Naive thymus-derived CD8-positive, alpha-beta T cell (primary cell): ENCODE measurements at places on chromosomes 3 and 15.

- H3K36me3 ChIP-seq: no peaks in the 10 kb centered on the region
- peaks cover 5% of the 10 kb centered on the region for H3K4me1 ChIP-seq
- H3K27ac ChIP-seq: peak within 1 kb of the TSS; percentile 57
These were observed at the start of gene SUSD5 for GRCh38 chr3:33218446-33219174. Gene SUSD5, minus strand, starts transcription at chr3:33218810. Its CDS starts 13 bp downstream, at chr3:33218797.

GRCh38 chr3:46646700-46647099, 34.4 kb downstream of the FAM240A start:
- H3K27me3 ChIP-seq: peaks cover 7% of the 10 kb centered on the region
- H3K36me3 ChIP-seq: no peaks in the 10 kb centered on the region
- no peaks in the 10 kb centered on the region for H3K4me1 ChIP-seq
- no peak for DNase-seq
- H3K27ac ChIP-seq: no peak overlapping the region
- no peak overlapping the region for H3K4me3 ChIP-seq

GRCh38 chr3:52245322-52246263, at the start of gene PPM1M:
Gene PPM1M, plus strand, starts transcription at chr3:52245759. Its CDS starts 66 bp downstream, at chr3:52245825.
- peak; percentile 59 for DNase-seq
- peak within 1 kb of the TSS; percentile 92 for H3K27ac ChIP-seq
- H3K36me3 ChIP-seq: peaks cover 35% of the 10 kb centered on the region
- peak within 1 kb of the TSS; percentile 85 for H3K4me3 ChIP-seq

- H3K36me3 ChIP-seq: peaks cover 2% of the 10 kb centered on the region
- peak; percentile 31 for DNase-seq
- no peak overlapping the region for H3K4me3 ChIP-seq
- peaks cover 15% of the 10 kb centered on the region for H3K4me1 ChIP-seq
These were observed 256.7 kb upstream of the KCNH8 start for GRCh38 chr3:18891641-18892040.

DNA sequence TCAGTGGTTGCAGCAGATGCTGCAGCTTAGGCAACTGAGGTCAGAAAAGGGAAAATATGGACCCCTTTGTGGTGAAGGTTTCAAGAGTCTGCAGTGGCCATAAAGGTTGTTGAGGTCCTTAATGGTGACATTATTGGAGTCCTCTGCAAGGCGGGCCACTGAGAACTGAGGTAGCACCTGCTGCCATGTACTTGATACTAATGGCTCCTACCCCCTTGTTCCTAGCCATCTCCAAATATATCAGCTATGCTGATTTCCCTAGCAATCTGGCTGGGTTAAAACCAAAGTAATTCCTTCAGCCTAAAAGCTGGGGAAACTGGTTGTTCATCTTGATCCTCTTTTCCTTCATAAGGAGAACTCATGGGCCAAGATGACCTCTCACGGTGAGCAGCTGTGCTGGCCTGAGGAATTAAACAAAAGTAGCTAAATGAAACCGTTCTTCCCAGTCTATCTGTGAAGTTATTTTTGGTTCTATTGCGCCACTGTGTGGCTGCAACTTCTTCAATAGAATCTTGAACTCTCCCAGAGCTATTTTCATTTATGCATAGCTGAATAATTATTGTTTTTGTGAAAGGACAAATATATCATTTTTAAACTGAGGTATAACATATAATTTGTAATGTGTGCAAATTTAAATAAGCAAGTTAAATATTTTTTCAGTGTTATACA, 76.1 kb upstream of the PLSCR4 start:
- no peak for DNase-seq
- H3K27ac ChIP-seq: no peak overlapping the region
- H3K4me3 ChIP-seq: no peak overlapping the region
- no peaks in the 10 kb centered on the region for H3K36me3 ChIP-seq

- H3K4me3 ChIP-seq: no peak overlapping the region
- DNase-seq: no peak
- H3K27ac ChIP-seq: no peak overlapping the region
These were observed 855.4 kb upstream of the ARPP21 start for GRCh38 chr3:34783876-34784275.

DNA sequence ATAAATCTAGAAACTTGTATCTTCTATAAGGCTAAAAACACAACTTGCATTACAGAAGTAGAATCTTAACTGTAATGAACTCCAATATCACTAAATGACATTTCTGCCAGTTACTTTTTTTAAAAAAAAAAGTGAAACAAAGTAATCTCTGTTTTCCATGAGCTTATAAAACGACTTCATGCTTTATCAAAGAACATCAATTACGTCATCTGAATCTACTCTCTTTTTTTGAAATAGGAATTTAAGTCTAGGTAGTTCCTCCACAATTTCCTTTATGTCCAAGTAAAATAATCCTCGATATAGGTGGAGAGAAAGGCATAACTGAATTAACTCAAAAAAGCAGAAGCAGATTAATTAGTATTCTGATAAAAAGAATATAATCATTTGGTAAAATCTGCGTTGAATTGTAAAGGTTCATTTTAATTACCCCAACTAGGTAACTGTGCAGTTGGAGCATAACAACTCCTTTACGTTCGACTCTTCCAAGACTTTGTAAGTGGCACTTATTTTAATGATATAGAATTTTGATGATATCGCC, 1.4 kb downstream of the UACA start:
- H3K4me3 ChIP-seq: peak overlapping the region; percentile 84
- H3K27ac ChIP-seq: no peak overlapping the region

DNA sequence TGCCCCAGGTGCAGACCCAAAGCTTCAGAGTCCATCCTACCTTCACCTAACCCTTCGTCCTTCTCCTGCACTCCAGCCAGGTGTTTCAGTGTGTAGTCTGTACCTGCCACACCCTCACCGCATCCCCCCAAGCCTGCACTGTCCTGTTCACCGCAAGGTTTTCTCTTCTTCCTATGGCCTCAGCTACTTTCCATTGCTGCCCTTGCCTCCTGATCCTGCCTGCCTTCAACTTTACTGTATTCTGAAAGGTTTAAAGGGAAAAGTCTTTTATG, 9.3 kb downstream of the GPR160 start:
- no peak overlapping the region for H3K27ac ChIP-seq
- H3K4me1 ChIP-seq: peaks cover 24% of the 10 kb centered on the region
- no peak for DNase-seq
- no peaks in the 10 kb centered on the region for H3K27me3 ChIP-seq
- peaks cover 3% of the 10 kb centered on the region for H3K36me3 ChIP-seq

DNA sequence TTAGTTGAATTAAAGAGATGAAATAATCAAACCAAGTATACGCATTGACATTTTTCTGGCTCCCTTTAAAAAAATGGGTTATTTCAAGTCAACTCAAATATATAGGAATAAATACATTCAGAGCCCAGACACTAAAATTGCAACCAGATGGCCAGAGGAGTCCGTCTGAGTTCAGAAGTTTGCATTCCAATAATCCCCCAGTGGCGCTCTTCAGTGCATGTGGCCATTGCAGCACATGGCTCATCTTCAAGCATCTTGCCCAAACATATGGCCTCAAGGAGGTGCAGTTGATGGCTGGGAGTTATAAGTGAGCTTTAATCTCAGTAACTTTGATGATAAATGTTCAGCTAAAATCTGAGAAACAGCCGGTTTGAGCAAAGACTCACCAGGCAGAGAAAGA, 295.8 kb upstream of the LRRN1 start:
- no peak overlapping the region for H3K27ac ChIP-seq
- peaks cover 7% of the 10 kb centered on the region for H3K27me3 ChIP-seq
- no peak for DNase-seq
- no peak overlapping the region for H3K4me3 ChIP-seq
- no peaks in the 10 kb centered on the region for H3K4me1 ChIP-seq
- H3K36me3 ChIP-seq: no peaks in the 10 kb centered on the region

- H3K27me3 ChIP-seq: peaks cover 30% of the 10 kb centered on the region
- H3K27ac ChIP-seq: no peak overlapping the region
- H3K4me3 ChIP-seq: no peak overlapping the region
- no peak for DNase-seq
- no peaks in the 10 kb centered on the region for H3K36me3 ChIP-seq
- peaks cover 16% of the 10 kb centered on the region for H3K4me1 ChIP-seq
These were observed 16.3 kb downstream of the RGMA start for GRCh38 chr15:93072411-93073394.

DNA sequence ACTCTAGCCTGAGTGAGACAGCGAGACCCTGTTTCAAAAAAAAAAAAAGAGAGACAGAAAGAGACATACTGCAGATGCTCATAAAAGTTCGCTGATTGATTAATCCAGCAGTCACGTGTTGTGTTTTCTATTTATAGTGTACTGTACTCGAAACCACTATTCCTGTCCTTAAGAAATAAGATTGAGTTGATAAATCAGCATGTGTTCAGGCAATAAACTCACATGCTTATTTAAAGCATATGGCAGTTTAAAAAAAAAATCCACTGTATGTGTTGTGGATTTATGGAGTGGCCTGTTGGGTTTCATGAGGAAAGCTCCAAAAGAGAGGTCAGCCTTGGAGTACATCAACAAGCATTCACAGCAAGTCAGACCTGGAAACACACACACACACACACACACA, 17.7 kb downstream of the RPL22L1 start:
- DNase-seq: no peak
- H3K36me3 ChIP-seq: no peaks in the 10 kb centered on the region
- H3K4me3 ChIP-seq: no peak overlapping the region
- no peak overlapping the region for H3K27ac ChIP-seq
- peaks cover 9% of the 10 kb centered on the region for H3K27me3 ChIP-seq

DNA sequence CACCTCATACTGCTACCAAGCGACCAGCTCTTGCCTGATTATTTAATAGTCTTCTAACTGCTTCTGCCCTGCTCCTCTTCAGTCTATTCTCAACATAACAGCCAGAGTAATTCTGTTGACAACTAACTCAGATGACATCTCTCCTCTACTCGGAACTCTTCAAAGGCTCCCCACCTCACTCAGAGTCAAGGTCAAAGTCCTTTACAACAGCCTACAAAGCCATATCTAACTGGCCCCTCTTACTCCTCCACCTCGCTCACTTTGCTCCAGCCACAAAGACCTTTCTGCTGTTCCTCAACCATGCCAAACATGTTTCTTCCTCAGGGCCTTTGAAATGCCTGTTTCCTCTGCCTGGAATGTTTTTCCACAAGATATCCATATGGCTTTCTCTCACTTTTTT, 43.6 kb downstream of the PIK3R4 start:
- no peaks in the 10 kb centered on the region for H3K4me1 ChIP-seq
- no peaks in the 10 kb centered on the region for H3K27me3 ChIP-seq
- DNase-seq: no peak
- no peak overlapping the region for H3K4me3 ChIP-seq
- no peak overlapping the region for H3K27ac ChIP-seq
- peaks cover 25% of the 10 kb centered on the region for H3K36me3 ChIP-seq

DNA sequence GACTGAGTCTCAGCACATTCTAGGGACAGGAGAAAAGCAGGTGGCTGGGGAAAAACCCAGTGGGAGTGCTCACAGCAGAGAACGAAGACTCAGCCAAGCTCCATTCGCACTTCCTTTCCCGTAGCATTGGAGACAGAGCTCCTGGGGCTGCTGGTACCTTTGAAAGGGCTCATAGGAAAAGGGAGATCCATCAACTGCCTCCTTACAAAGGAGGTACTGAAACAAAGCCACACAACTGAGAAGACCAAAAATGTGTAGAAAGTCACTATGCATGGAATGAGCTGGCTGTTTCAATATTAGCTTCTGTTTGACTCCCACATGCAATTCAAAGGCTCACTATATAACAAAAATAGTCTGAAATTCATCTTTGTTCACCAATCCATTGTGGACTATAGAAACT, 16.9 kb downstream of the STIMATE start:
- no peak overlapping the region for H3K27ac ChIP-seq
- peaks cover 17% of the 10 kb centered on the region for H3K4me1 ChIP-seq
- no peak for DNase-seq
- H3K4me3 ChIP-seq: no peak overlapping the region

DNA sequence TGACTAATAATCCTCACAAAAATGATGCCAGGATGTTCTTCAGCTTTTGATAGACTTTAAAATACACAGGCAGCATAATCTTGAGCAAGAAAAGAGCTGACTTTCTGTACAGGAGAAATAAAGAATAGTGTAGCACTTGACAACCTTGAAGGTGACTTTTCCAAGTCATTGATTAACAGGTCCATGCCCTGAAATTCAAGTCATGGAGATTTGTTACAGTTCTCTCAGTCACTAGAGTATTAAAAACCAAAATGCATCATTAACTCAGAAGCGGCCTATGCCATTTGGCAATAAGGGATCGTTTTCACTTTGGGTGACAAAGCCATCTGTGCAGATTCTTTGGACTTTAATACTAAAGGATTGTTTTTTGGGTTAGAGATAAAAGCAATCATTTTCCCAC, 692.7 kb upstream of the SGO1 start:
- no peak overlapping the region for H3K4me3 ChIP-seq
- no peak for DNase-seq
- H3K27me3 ChIP-seq: no peaks in the 10 kb centered on the region
- no peak overlapping the region for H3K27ac ChIP-seq

GRCh38 chr15:68798346-68799094, 22.2 kb downstream of the ANP32A start:
- H3K36me3 ChIP-seq: no peaks in the 10 kb centered on the region
- no peak overlapping the region for H3K27ac ChIP-seq
- no peak overlapping the region for H3K4me3 ChIP-seq
- H3K27me3 ChIP-seq: no peaks in the 10 kb centered on the region
- no peak for DNase-seq

DNA sequence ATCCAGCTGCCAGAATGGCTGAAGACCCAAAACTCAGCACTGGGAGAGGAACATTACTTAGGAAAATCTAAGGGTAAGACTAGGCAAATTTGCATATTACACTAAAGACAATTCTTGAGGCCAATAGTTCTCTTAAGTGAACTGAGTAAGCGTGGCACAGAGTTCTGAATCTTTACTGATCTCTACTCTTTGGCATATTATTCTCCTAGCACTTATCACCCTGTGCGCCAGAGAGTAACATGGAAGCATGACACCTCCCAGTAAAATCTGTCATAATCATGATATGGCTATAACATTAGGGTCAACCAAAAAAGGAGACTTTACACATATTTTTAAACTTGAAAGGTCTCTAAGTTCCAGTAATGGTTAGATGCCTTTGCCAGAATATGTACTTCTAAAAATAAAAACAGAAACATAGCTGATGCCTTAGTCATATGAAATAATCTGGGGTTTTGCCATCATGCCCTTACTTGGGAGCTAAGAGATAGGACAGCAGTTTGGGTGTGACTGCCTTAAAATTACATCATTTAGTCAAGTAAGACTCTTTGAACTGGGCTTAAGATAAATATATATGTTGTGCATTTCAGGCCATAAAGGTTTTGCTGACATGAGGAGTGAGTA, 290.5 kb downstream of the PLCL2 start:
- H3K27ac ChIP-seq: no peak overlapping the region
- peaks cover 17% of the 10 kb centered on the region for H3K36me3 ChIP-seq
- DNase-seq: no peak
- H3K4me1 ChIP-seq: peaks cover 5% of the 10 kb centered on the region

DNA sequence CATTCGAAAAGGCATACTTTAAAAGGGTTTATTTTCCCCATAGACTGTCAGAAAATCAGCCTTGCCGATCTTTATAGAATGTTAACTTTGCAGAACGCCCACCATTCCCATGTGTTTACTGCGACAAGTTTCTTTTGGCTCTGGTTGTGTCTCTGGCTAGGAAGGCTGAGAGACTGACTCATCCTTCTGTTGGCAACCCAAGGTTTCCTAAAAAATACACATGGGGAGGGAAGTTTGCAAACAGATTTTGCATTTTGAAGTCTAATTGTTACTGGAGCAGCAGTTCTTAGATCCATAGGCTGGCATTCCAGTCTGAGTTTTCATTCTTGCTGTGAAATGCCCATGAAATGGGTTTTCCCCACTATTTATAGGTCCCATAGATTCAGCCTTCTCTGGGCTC, 37.9 kb upstream of the MINAR1 start:
- H3K4me3 ChIP-seq: no peak overlapping the region
- DNase-seq: no peak
- H3K27ac ChIP-seq: no peak overlapping the region
- no peaks in the 10 kb centered on the region for H3K4me1 ChIP-seq
- no peaks in the 10 kb centered on the region for H3K27me3 ChIP-seq
- peaks cover 13% of the 10 kb centered on the region for H3K36me3 ChIP-seq
